ENCODE measurements at places on chromosomes 12 and 14.
A peak's percentile ranks its signal among the peaks of the same experiment; 100 is the strongest.

GRCh38 chr14:54719406-54719805 lies 152.5 kb downstream of the SAMD4A start:
- no peak for DNase-seq

DNA sequence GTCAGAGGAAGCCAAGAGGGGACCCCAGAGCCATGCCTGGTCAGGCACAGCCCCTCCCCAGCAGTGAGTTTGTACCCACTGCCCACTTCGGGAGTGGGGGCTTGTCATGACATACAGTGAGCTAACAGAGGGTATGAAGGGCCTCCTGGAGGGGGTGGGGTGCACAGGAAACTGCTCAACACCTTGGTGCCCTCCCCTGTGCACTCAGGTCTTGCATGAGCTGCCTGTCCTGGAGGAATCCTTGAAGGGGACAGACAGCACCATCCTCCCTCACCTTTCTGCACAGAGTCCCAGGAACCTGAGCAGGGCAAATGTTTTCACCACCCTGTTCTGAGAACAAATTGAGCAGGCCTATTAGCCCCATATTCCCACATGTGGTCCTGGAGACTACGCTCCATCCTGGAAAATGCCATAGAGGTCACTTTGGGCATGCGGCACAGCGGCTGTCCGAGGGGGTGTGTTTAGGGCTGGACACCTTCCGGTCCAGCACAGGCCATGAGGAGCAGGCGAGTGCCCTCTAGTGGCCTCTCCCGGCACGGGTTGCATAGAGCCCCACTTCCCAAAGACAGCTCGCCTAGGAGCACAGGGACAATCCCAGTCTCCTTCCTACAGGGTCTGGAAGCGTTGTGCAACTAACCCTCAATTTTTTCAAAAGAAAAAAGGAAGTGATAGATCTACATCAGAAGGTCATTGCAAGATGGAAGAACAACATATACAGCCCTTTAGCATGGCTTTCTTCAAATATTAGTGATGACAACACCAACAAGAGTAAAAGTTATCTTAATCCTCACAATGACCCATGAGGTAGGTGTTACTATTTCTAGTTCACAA lies 31.9 kb upstream of the ZFP36L1 start:
- DNase-seq: no peak

- no peak for DNase-seq
These were observed 1.0 kb upstream of the SINHCAF start for GRCh38 chr12:31326736-31327659.

DNA sequence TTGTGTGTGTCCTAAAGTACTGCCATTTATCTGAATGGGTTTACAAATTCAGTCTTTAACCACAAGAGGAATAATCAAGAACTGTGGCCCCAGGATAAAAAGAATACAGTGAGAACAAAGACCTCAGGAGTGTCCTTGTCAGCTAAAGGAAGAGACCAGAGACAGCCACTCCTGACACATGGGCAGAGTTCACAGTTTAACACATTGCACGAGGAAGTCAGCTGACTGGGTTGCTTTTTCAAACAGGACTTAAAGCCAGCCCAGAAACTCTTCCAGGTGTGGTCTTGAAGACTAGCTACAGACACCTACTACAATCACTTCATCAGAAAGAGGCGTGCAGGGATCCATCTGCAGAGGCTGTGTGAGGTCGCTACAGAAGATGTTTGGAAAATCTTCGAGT lies 42.8 kb downstream of the GNS start:
- no peak for DNase-seq

DNA sequence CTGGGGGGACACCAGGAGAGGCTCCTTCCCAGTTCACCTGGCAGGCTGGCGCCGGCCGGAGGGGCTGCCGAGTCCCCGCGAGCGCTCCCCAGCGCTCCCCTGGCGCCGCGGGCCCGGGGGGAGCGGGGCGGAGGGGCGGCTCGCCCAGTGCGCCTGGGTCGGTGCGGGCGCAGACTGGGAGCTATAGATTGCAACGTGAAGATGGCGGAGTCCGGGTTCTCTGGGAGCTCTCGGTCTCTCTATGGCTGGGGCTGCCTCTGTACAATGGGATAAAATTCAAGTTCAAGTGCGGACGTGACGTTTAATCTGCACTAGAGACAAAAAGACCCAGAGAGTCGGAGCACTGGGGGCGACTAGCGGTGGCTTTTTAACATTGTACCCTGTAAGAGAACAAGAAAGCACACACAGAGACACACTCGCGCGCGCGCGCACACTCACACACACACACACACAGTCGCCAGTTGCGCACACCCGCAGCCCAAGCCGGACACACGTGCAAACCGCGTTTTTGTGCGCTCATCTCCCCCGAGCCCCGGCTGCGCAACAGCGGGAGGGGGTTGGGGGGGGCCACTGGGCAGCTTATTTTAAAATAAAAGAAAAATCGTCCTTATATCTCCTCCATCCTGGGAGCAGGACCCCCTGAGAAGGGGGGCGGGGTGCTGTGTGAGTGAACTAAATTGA lies at the start of gene BCL11B:
Gene BCL11B (minus strand): TSS at position 247 of the 681 bp plus-strand sequence. CDS start 979 bp downstream, outside the sequence.
- peak; percentile 84 for DNase-seq

DNA sequence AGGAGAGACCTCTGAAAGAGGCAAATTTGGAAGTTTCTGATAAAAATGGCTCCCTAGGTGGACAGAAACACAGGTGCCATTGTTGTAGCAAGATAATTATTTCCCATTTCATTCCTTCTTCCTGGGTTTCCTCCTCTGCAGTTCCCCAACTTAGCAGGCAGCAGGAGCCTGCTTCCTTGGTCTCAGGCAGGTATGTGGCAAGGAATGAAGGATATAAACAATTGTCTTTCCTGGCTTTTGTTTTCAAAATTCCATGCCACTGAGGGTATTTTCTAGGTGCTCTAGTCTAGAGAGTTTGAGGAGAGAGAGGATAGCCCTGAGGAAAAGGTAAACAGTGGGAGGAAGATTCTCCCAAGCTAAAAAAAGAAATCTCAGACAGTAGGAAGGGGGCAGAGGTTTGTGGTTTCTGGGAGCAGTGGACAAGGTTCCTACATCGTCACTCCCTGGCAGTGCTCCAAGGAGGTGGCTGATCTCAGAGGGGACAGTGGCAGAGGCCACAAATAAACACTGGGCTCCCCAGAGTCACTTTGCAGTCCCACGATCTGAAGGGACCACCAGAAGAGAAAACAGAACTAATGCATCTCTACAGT lies 82.6 kb upstream of the IGF1 start:
- no peak for DNase-seq

DNA sequence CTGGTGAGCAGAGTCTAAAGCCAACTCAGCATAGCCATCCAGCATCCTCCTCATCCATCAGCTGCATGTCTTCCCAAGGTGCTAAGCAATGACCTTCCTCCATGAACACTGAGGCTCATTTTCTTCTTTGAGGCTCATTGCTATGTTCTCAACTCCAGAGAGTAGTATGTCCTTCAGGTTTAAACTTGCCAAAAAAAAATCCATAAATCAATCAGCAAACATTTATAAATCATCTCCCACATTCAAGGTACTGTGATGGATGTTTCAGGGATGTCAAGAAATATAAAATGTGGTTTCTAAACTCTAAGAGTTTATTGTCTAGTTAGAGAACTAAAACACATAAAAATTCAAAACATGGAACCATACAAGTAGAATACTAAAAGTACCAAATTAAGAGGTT lies 29.8 kb upstream of the MDM1 start:
- DNase-seq: no peak

Measured in stimulated activated CD4-positive, alpha-beta T cell treated with anti-CD3 and anti-CD28 coated beads, Interleukin-1b, Interleukin-23, amount 100 ng/mL, for 24 hours (primary cell).